ENCODE measurements at places on chromosomes 2 and 18.
A peak's percentile ranks its signal among the peaks of the same experiment; 100 is the strongest.

GRCh38 chr18:25962919-25963318, 127.5 kb downstream of the SS18 start:
- DNase-seq = no peak

- DNase-seq = no peak
Observed at GRCh38 chr2:201790291-201790690, 9.6 kb upstream of the ALS2 start.

DNA sequence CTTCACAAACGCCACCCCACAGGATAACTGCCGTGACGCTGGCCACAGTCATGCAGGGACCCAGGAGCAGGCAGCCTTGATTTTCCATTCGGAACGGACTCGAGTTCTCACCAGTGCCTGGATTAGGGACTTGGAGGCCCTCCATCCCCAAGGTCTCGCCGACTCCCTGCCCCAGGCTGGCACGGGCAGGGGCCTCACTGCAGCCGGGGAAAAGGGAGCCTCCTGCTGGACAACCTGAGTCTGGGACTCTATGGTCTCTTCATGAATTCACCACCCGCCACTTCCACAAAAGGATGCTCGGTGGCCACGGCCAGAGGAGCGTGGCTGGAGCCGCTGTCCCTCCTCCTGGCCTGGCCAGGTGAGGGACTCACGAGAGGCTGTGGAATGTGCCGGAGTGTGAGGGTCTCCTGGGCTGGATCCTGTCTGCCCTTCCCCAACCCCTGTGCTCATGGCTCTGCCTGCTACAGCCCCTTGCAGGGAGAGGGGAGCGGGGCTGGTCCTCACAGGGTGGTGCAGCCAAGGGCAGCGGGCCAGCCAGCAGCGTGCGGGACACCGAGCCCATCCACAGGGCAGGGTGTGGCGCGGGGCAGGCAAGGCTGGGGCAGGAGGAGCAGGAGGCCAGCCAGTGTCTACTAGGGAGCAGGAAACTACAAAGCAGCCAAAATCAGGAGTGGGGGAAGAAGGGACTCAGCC, 42.3 kb downstream of the AQP12A start:
- DNase-seq = no peak

DNA sequence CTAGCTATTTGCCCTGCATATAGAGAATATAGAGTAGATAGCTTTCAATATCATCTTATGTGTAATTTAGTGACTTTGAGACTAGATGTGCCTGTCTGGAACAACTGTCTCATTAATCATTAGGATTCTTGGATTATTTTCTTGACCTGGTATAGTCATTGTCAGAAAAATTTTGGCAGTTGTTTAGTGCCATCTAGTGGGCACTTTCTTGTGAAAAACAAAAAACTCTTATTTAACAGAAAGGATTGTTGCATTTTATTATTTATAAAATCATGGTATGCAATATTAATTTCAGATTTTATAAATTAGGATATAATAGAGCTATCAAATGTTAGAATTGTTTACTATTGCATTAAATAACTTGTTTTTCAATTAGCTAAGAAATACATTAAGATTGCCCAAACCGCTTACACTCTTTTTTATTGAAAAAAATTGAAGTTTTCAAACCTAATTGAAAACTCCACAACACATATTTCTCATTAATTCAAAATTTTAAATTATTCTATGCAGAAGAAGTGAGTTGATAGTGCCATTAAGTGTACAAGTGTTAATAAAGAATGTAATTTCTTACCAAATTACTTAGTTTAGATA, 80.3 kb downstream of the DYNAP start:
- peak; percentile 45 for DNase-seq

DNA sequence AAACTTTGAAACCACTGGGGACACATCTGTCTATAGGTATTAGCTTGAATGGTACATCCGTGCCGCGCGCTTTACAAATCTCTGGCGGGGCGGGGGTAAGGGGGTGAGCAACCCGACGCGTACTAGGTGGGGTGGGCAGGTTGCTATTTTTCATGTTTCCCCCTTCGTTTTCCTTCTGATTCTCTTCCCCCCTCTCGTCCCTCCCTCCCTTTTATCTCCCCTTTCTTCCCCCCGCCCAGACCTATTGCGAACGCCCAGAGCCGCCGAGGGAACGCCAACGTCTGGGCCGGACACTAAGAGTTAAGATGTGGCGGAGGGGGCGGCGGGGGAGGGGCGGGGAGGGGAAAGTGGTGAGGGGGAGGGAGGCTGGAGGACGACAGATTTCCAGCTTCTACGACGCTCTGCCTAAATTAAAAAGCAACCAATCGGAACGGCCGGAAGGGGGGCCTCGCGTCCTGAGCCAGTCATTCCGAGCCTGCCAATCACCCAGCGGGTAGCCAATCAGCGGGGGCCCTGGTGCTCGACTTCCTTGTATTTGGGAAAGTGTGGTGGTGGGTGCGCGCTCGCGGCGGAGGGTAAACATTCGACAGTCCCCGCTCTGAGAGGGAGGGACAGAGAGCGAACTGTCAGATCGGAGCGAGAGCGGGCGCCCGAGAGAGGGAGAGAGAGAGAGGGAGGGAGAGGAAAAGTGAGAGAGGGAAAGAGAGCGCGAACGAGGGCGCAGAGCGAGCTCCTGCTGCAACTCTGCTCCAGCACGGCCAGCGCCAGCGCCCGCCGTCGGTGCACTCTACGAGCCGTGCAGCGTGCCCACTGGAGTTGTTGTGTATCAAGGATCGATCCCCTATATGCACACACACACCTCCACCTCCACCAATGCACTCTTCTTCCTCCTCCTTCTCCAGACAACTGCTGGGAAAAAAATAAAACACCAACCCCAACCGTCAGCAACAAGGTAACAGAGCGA, at the start of gene POU3F3:
Gene POU3F3 (plus strand): TSS at position 582 of the 964 bp plus-strand sequence. CDS start 1,396 bp downstream, outside the sequence.
- peak; percentile 95 for DNase-seq

Data from tongue (tissue), 3 donors.